Left colon (tissue), 2 donors: ENCODE measurements at places on chromosomes 3 and 15.

DNA sequence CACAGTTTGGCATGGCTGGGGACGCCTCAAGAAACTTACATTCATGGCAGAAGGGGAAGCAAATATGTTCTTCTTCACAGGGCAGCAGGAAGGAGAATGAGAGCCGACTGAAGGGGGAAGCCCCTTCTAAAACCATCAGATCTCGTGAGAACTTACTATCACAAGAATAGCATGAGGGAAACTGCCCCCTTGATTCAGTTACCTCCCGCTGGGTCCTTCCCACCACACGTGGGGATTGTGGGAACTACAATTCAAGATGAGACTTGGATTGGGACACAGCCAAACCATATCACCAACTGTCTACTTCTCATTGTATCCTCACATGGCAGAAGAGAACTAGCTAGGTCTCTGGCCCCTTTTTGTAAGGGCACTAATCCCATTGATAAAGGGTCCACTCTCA lies 30.5 kb downstream of the CCDC32 start:
- no peak for DNase-seq

GRCh38 chr3:44353355-44353924 lies 14.9 kb downstream of the TCAIM start:
- no peak for DNase-seq

GRCh38 chr3:194824701-194825111 lies 139.0 kb downstream of the FAM43A start:
- no peak for DNase-seq

DNA sequence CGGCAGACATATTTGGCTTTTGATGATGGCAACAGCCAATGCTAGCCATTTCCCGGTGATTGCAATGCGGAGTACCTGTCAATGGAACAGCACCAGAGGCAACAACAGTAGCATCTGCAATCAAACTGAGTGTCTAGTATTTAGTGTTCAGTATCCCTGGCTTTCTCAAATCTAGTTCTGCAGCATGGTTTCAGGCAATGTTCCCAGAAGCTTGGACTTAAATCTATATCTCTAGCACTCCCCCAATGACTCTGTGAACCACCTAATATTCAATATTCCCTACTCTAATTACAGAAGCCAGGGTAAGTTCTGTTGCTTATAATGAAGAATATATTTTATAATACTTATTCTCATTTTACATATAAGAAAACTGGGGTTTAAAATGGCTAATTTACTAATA lies 48.2 kb downstream of the TBL1XR1 start:
- DNase-seq, result no peak

GRCh38 chr3:4906107-4906621 lies 73.1 kb upstream of the BHLHE40 start:
- DNase-seq, result peak; percentile 41

DNA sequence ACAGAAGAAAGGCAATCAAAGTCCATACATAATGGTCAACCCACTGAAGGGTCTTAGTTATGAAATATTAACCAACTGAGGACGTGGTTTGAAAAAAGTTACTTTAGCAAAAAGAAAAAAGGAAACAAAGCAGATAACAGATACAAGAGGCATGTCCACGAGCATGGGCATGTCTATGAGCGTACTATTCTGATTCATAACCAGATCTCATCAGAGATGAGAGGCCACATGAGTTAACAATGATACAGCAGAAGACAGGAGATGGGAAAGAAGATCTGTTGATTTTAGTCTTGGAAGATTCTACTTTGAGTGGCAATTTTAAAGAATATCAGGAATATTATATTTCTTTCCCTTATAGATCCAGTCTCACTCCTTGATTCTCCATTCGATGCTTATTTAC lies 262.9 kb upstream of the SLITRK3 start:
- DNase-seq, result no peak

- DNase-seq, result no peak
Measured at GRCh38 chr3:134543113-134543512, 57.3 kb downstream of the CEP63 start.

DNA sequence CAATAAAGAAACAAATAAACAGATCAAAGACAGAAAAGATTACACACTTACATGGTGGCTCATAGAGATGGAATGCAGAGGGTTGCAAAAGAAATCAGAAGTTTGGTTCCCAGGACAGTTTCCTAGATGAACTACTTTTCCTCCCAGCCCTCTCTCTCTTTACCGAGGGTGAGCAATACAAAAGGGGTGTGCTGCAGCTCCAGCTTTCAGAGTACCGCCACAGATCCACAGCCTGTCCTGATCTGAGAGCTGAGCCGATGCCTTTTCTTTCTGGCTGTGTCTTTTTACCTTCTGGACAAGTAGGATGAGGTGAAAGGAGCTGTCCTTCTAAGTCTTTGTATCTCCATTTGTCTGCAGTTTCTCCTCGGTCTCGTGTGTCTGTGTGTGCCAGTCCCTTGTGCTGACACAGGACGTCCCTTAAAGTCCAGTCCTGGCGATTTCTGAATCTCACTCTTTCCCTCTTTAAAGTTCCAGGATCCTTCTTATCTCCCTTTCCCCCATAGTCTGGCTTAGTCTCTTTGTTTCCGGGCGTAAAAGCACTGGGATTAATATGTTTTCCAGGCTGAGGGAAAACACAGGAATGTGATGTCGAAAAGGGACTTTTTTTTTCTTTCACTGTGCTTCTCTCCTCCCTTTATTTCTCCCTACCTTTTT lies 540 bp downstream of the CCDC80 start:
- no peak for DNase-seq
